ENCODE measurements at places on chromosomes 11 and 22.
A peak's percentile ranks its signal among the peaks of the same experiment; 100 is the strongest.

DNA sequence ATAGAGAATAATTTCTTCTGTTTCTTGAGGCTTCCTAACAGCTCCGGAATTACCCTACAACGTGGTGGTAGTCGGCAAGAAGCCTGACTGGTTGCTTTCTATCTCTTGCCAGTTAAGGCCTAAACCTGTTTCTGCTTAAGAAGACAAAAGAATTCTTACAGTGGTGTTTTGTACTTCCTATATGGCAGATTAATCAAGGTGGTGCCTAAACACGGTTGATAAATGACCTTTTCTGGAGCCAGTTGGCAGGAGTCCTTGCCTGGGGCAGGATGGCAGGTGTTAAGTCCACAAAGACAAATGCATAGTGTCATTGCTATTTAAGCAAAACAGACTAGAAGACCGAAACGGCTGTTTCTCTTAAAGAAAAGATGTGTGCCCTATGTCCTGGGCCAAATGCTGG lies 9.9 kb downstream of the GVQW3 start:
- DNase-seq, result no peak

GRCh38 chr11:68749229-68750123 lies 1.8 kb downstream of the TESMIN start:
- peak; percentile 67 for DNase-seq

DNA sequence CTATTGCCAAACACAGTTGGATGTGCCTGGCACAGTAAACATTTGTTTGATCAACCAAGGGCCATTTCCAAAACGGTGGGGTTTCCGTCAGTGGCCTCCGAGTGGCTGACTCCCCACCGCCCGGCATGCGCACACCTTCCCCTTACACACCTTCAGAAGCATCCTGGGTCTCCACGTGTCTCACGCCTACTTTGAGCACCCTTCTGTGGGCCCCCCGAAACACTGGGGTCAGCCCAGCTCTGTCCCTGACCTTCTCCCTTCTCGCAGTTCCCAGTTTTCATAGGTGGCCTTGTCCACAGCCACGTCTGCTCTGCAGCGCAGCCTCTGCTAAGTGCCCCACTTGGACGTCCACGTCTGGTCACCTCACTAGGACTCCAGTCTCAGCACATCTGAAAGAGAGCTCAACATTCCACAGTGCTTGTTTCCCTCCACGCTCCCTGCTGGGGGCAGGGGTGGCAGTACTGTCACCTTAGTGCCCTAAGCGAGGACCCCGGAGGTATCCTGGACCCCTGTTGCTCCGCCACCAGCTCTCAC lies 13.2 kb upstream of the SHANK2 start:
- no peak for DNase-seq

DNA sequence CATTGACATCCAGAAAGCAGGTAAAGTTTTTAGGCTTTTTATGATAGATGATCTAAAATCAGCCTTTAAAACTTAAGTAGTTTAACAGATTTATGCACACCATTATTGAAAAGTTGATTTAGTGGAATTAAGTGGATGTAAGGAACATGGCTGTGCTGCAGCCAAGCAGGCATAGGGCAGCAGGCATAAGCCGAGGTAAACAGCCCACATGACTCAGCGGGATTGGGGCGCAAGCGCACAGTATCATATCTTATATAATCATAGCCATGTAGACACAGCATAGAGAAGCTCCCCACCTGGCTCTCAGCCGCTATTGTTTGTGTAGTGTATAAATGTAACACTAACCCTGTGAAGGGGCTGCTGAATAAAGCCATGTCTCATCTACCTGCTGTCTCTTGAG lies 157.5 kb downstream of the WNT11 start:
- DNase-seq, result peak; percentile 59

- DNase-seq, result no peak
These were observed 51.6 kb downstream of the NTM start for GRCh38 chr11:131422029-131422428.

DNA sequence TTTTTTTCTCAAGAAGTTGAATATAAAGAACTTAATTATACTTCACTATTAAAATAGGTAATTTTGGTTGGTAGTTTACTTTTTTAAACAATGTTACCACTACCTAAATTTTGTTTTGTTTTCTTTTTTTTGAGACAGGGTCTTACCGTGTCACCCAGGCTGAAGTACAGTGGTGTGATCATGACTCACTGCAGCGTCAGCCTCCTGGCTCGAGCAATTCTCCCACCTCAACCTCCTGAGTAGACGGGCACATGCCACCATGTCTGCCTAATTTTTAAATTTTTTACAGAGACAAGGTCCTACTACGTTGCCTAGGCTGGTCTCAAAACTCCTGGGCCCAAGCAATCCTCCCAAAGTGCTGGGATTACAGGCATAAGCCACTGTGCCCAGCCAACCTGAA lies 17.6 kb downstream of the SPCS2 start:
- no peak for DNase-seq

- no peak for DNase-seq
These were observed 3.3 kb downstream of the TTLL1 start for GRCh38 chr22:43085658-43086606.

DNA sequence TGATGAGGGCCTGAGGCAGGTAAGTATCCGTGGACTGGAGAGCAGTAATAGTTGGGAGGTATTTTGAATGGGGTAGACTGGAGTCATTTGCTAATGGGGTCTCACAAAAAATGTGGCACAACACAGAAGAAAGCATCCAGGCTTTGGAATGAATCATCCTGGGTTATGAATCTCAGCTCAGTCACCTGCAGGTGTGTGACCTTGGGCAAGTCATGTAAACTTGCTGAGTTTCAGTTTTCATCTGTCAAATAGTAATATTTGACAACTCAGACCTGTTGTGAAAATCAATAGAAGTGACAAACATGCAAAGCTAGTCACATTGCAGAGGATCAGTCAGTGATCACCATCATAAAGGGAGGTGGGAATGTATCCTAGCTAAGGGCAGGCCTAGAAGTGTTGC lies 232.0 kb upstream of the TENM4 start:
- no peak for DNase-seq

DNA sequence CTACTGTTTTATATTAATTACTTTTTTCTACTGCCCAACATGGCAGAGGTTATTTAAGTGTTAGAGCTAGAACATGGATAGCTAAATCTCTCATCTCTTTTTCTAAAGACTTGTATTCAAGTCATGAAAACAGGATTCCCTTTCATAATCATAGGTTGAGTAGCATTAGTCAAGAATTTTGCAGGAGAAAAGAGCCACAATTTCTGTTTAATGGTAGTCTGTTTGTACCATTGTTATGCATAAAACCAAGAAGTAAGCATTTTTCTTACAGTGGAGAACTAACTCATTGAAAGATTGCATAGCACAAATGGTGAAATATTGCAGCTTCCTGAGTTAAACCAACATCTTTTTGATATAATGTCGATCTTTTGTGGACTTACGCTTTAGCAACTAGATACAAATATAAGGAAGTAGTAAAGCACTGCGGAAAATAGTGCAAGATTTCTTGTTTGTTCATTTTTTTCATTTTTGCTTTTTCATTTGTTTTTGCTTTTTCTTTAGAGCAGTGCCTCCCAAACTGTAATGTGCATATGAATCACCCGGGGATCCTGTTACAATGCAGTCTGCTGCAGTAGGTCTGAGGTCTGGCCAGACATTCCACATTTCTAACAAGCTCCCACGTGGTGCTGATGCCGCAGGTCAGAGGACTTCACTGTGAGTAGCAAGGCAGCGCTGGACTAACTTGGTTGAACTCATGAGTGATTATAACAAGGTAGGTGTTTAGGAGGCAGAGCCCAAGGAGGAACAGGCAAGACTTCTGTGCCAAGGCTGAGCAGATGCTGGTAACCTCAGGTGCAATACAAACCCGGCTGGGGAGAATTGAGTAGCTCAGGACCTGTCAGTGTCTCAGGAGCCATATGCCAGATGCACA lies 4.6 kb downstream of the ETS1 start:
- peak; percentile 85 for DNase-seq

GRCh38 chr22:43090130-43090789 lies 1.1 kb upstream of the TTLL1 start:
- no peak for DNase-seq

DNA sequence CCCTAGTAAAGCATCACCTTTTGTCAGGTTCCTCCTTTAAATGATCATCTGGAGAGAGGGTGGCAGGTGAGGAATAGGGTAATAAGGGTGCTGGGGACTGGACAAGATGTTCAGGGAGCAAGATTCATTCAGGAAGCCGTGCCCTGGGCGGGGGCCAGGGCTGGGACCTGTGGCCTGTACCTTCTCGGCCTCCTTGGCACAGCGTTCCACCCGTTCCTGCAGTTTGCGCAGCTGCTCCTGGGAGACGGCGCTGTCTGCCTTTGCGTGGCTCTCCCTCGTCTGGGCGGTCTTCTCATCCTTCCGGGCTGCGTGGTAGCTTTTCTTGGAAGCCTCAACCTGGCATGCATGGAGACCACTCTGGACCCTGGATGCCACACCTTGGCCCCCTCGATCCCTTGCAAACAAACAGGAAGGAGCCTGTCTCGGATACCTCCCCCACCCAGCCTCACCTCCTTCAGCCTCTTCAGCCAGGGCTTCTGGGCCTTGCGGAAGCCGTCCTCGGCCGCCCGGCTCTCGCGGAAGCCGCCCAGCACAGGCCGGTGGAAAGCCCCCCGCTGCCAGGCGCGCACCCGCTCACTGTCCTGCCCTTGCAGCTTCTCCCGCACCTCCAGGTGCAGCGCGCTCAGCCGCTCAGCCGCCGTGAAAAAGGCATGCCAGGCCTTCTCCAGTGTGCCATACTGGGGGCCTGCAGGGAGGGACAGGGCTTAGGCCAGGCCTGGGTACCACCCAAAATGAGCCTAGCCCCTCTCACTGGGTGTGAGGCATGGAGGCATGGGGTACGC lies 3.5 kb upstream of the ARFGAP2 start:
- no peak for DNase-seq

- no peak for DNase-seq
These were observed 1.0 kb upstream of the MUC5AC start for GRCh38 chr11:1156506-1157340.

DNA sequence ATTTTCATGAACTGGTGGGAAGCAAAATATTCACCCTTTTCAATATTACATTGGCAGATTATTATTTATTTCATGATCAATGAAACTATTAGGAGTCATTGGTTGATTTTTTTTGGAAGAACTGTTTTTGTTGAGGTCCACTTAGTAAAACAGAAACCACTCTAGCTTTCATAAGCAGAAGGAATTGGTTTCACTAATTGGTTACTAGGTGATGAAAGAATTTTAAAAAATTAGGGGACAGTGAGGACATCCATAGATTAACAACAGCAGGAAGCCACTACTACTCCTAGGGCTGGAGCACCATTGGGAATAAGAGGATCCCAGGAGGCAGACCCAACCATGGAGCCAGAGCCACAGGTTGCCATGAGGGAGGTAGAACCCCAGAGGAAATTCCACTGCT lies 74.4 kb upstream of the KCNA4 start:
- no peak for DNase-seq

DNA sequence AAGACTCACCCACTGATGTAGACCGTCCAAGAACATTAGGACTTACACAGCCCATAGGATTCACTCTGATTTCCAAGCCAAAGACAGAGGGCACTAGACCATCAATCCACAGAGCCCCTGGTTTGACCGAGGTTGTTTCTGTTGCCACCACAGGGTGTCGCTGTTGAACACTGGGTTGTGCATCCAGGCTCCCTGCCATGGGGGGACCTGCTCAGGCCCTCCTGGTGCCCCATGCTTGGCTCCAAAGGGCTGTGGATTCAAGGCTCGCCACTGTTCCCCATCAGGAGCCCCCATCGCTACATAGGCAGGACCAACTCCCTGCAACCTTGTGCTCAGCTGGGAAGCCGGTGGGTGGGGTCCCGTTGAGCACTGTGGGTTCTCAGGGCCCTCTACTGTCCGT lies 128.0 kb upstream of the ANO1 start:
- peak; percentile 94 for DNase-seq

GRCh38 chr11:134901955-134902918 lies 490.2 kb upstream of the B3GAT1 start:
- no peak for DNase-seq

- DNase-seq, result no peak
These were observed 13.8 kb downstream of the NAA40 start for GRCh38 chr11:63952570-63952969.

- DNase-seq, result no peak
These were observed 13.1 kb downstream of the MS4A15 start for GRCh38 chr11:60769811-60770210.

- peak; percentile 76 for DNase-seq
These were observed 1.5 kb downstream of the CLCF1 start for GRCh38 chr11:67371911-67372320.

DNA sequence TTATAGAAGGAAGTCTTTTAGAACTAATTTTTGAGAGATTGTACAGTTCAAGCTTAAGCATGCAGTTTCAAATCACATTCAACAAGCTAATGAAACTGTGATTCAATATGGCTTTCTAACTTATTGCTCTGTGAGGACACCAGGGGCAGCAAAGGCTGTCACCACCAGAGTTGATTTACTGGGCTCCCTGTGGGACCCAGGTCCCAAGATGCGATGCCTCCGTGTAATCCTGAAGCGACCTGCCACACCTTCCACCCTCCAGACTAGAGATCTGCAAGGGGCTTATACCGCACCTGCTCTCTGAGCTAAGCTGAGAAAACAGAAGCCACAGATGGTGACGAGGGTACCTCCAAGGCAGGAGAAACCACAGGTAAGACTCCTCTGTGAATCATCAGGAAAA lies 918 bp upstream of the OR51Q1 start:
- peak; percentile 62 for DNase-seq

DNA sequence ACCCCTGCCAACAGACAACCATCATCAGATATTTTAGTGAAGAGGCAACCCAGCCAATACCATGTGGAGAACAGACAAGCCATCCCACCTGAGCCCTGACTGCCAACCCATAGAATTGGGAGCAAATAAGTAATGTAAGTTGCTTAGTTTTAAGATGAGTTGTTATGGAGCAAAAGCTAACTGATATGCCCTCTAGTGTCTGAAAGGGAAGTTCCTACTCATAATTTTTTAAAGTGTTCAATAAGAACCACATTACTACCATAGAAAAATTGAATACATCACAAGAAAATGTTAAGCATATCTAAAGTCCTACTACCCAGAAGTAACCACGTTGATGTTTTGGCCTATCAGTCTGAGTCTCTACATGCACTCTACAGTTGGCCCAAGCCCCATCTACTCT lies 50.8 kb upstream of the SLC36A4 start:
- DNase-seq, result no peak

GRCh38 chr22:45188779-45189178 lies 25.1 kb downstream of the NUP50 start:
- DNase-seq, result peak; percentile 41

DNA sequence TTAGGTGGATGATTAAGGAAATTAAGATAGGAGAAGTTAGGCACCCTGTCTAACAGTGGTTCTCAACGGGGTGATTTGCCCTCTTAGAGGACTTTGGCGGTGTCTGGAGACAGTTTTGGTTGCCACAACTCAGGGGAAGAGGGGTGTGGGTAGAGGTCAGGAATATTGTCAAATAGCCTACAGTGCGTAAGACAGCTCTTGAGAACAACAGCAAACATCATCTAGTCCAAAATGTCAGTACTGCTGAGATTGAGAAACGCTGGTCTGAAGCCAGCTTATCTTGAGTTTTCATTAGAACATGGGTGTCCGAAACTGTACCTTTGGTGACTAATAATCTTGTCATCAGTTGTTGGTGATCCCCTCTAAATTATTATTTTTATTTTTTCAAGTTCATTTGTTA lies 38.4 kb downstream of the CECR2 start:
- no peak for DNase-seq
